CD4-positive, alpha-beta T cell treated with Interleukin-15 for 1 hour (primary cell): ENCODE measurements at places on chromosomes 12 and 14.

DNA sequence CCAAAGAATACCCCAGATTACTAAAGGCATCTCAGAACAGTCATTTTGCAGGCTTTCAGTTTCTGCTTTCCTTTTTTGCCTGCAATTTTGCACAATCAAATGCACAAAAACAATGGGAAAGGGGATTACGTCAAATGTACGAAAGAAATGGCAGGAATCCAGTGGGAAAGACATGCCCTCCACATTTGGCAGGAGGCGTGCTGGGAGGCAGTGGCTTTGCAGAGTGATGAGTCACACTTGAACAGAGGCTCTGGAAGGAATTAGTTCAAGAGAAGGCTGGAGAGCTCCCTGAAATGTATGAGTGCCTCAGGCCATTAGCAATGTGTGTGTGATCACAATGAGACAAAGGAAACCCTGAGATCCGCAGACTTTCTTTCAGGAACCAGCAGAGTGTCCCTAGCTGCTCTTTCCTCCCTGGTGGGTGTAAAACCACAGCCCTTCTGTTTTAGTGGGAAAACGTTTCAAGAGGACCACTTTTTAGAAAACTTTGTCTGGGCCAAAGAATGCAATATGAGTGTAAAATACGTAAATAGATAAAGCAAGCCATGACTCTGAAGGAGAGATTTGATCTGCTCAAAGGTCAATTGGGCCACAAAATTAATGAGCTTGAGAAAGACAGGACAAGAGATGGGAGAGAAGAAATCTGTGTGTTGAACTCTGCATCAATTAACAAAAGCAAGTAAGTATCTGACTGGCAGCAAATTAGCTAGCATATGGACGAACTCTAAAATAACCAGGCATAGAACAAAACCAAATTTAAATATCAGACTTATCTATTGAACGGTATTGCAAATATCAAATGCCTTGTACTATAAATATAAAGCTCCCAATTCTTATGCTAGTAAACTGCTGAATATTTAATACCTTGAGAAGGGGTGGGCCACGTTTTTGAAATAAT lies 155.4 kb upstream of the PDE3A start:
- DNase-seq, result no peak

DNA sequence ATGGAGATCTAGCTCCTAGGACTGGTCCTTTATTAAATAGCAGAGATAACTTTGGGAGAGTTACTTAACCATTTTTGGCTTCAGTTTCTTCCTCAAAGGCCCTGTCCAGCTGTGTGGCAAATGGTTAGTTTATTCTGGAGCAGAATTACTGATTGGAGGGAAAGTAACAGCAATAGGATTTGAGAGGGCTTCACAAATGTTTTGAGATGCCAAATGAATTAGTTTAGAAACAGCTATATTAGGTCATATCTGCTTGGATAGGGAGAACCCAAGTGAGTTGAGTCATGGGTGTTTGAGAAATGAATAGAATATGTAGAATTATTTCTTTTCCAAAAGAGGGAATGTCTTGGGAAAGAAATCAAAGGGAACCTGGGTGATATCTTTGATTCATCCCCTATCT lies 17.5 kb downstream of the RASSF3 start:
- DNase-seq, result no peak

DNA sequence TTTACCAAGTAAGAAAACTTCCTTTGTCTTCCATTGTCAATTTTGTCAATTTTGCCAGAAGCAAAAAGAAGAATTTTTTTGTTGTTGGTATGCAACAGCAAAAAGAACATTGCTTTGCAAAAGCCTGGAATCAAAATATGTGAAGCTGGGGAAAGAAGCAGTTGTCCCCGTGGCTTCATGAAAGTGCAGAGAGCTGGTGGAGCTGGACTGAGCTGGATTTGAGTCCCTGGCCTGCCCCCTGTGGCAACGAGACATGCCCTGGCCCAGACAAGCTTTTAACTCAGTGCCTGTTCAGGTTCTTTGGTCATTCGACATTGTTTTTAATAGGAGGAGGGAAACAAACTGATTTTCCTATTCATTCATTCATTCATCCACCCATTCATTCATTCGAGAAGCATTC lies 70.3 kb downstream of the SLC15A4 start:
- no peak for DNase-seq

DNA sequence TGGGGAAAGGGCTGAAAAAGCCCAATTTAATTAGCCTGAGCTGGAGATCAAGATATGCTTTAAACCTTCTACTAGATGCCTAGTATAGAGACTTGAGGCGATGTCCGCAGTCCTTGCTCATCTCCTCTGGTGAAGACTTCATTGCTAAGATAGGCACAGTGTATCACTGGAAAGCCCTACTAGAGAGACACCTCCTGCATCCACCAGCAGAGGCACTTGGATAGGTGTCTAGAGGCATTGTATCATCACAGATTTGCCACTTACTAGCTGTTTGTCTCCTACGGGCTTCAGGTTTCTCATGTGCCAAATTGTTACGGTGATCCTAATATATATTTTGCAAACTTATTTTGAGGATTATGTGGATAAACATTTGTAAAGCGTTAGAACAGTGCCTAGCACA lies 1048.5 kb downstream of the GALC start:
- no peak for DNase-seq

DNA sequence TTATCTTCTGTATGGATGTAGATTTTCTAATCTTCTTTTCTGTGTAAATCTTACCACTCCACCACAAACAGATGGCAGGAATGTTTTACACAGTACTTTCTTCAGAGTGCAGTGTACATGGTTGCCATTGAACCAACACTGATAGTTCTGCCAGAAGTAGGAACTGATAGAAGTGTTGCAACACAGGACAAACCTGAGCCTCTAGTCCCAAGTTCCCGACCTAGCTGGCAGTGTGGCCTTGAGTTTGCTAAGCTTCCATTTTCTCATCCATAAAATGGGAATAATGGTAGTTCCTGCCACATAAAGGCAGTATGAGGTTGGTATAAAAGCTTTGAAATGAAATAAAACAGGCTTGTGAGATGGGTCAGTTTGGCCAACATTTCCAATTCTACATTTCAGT lies 50.8 kb upstream of the SAV1 start:
- DNase-seq, result no peak

DNA sequence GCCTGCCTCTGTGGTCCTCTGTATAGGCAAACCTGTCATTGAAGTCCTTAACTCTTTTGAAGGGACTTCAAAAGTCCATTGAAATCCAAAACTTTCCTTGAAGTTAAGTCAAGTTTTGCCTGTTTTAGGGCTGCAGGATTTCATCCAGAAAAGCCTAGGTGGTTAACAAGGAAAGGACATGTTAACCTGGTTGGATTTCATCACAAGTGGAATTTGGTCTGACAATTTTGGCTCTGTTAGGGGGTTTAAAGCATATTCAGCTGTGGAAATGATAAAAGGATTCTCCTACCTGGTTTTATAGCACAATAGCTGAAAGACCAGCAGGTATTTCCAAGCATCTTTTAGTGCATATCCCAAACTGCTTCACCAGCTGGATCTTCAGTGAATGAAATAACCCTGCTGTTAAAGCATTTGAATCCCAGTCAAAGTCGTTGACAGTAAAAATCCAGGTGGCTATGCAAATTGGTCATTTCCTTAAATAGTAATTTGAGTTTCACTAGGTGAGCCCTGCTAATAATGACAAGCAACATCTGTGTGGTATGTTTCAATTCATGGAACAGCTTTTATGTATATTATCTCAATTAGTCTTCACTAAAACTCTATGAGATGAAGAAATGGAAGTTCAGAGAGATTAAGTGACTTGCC lies 400.5 kb downstream of the ETNK1 start:
- DNase-seq, result no peak

GRCh38 chr12:70367258-70368141 lies 1.4 kb downstream of the KCNMB4 start:
- DNase-seq, result no peak

DNA sequence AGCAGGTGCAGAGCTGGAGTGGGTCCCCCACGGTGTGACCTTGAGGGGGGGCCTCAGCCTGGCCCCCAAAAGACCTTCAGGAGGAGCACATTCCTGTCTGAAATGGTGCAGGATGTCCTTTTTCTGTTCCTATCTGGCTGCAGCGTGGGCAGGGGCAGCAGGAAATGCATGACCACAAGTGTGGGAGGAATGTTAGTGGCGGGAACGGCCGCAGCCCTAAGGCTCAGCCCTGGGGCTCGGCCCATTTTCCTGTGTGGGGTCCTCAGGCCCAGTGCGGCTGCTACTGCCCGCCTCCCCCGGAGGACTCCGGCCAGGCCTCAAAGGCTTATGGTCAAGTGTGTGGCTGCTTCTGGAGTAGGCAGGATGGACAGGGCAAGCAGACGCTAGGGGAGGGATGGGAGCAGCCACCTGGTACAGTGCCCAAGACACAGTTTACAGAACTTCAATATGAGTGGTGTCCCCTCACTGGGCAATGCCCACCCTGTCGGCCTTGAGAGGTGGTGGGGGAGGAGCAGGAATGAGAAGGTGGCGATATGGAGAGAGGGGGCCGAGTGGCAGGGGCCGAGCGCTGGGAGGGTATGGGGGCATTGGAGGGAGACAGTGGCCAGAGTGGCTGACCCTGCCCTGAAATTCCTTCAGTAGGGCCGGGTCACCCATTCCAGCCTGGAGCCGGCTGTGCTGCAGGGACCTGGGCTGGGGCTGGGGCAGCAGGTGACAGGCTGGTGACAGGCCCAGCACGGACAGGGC lies 137.4 kb downstream of the CALM1 start:
- no peak for DNase-seq

DNA sequence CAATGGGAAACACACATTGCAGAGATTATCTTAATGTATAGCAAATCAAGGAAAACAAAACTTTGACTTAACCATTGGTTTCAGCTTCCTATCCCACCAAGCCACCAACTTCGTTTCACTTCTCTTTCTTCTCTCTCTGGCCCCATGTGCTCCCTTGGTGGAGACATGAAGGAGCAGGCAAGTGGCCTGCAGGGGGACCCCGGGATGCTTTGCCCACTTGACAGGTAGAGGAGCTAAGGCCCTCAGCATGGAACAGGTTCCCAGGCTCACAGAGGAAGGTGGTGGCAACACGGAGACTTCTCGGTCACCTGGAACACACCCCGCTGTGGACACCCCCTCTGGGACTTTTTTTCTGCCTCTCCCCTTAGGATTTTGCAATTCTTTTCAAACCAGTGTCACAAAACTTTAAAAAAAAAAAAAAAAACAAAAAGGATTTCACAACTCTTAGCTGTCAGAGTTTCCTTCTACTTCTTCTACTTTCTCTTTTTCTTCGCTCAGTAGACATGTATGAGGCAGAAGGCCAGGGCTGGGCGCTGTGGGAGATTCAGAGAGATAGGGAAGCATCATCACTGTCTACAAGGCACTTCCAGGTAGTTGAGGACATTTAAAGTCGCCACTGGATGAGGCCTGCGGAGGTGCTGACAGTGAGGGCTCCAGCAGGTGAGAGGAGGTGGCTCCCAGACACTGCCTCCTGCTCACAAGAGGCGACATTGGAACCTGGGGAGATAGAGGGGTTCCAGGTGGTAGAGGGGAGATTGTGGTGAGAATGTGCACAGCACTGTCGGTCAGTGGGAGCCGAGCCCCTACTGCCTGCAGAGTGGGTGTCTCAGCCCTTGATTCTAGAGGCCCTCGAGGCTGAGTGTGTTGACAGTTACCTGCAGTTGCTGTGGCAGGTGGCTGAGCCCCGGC lies 119.6 kb downstream of the GCH1 start:
- DNase-seq, result peak; percentile 53

GRCh38 chr14:101070540-101071492 lies 167.3 kb upstream of the RTL1 start:
- DNase-seq, result no peak

GRCh38 chr12:67442896-67443295 lies 173.7 kb downstream of the CAND1 start:
- no peak for DNase-seq

DNA sequence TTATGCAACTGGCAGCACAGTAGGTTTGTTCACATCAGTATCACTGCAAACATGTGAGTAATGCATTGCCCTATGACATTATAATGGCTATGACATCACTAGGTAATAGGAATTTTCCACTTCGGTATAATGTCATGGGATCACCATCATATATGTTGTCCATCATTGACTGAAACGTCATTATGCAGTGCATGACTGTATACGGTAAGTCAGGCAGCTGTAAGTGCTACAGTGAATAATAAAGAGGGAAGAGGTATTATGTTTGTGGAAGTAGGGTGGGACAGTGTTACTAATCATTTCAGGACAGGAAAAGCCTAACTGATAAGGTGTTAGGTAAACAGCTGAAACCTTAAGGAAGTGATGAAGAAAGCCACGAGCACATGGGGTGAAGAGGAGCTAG lies 68.1 kb downstream of the ANO4 start:
- no peak for DNase-seq

DNA sequence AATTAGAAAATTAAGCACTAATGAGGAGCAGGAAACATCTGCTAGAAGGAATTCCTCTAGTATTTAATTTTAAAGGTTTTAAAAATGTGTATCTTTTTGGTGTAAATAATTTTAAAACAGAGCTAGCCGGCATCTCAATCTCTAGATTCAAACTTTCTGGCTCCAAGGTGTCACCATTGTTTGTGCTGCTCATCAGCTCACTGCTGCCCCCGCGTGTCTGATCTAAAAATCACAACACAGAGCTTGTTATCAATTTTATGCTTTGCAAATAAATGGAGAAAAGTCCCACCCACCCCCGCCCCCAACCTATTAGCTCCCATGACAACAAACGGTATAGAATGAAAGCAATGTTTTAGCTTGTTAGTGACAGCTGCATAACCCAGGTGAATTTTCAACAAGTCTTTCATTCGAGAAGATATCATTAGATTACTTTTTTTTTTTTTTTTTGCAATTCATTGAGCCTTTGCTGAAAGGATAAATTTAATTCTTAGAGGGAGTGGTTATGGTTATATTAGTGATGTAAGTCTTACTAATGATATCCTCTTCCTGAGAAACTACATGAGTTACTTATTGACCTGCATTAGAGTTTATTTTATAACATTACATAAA lies 11.3 kb upstream of the ABHD12B start:
- peak; percentile 87 for DNase-seq

DNA sequence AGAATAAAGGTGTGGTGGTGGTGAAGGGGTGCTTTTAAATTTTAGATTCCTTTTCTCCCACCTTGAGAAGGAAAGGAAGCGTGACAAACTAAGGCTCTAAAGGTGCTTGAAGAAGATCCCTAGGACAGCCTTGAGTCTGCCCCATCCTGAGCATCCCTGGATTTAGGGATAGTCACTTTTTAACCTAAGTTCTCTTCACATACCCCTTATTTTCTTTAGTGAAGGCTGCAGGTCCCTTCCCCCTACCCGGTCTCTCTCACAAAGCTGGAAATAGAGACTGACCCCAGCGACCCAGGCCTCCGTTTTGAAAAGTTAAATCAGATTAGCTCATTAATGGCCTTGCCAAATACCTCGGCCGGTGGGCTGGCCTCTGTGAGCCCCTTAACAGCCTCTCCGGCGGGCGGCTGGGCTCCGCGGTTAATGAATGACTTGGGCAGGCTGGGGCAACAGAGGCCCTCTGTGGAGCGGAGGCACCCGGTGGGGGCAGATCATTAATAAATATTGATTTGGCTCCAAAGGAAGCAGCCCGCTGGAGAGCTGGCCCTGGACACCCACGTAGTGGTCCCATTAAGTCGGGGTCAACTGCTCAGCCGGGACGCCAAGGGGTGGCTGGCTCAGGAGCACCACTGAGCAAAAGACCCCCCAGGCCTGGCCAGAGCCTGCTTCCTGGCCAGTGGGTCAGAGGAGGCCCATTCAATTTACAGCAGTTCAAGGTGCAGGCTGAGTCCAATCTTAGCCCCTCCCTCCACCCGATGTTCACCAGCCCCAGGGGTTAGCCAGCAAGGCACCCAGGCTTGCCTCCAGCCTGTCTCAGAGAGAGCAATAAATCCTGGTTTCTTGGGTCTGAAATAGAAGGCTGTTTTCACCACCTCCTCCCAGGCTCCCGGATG lies 31.8 kb downstream of the PAH start:
- no peak for DNase-seq

- DNase-seq, result no peak
These were observed 66.6 kb downstream of the DAAM1 start for GRCh38 chr14:59254911-59255545.

- no peak for DNase-seq
These were observed 115.9 kb downstream of the DERA start for GRCh38 chr12:16027002-16027401.
